ENCODE measurements at places on chromosomes 6 and 20.

DNA sequence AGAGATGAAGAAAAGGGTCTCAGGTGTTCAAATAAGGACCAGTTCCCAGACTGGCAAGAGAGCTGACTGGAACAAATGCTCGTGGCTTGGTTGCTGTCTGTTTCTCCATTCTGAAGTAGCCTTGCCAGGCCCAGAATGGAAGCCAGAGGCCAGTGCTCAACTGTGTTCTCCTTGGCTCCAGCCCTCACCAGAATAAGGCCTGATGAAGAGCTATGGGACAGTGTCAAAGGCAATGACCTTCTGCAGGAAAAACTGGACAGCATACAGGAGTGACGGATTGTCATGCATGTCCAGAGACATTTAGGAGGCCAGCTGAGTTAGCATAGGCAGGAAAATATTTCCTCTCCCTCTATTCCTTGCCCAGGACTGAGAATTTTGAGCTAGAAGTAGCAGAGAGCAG is 72.2 kb downstream of the HAO1 start:
- no peak for DNase-seq

GRCh38 chr6:87237804-87238203 is 82.4 kb downstream of the ZNF292 start:
- DNase-seq = peak; percentile 73

DNA sequence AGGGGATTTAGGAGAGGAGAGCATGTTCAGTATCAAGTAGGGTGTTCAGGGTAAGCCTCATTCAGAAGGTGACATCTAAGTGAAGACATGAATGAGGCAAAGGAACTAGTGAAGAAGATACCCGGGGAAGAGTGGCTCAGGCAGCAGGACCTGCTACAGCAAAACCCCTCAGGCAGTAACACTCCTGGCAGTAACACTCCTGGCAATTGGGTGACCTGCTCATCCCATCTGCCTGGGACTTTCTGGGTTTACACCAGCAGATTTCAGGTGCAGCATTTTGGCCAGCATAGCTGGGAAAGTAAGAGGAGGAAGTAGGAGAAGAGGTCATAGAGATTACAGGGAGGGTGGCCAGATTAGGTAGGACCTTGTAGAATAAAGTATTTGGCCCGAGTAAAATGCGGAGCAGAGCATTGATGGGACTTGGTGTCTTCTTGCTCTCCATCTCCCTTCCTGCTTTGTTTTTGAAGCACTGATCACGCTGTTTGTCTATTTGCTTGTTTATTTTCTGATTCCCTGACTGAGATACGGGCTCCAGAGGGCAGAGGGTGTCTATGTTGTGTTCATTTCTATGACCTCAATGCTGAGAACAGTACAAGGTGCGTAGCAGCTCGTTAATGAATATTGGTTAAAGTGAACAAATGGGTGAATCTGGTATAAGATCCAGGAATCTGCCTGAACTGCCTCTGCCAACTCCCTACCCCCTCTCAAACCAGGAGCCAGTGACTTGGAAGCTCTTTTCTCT is 88.3 kb downstream of the IYD start:
- no peak for DNase-seq

- DNase-seq = peak; percentile 65
Measured at GRCh38 chr20:44471481-44471882, 4.2 kb upstream of the TTPAL start.

- no peak for DNase-seq
Measured at GRCh38 chr20:50248104-50248641, 57.5 kb downstream of the CEBPB start.

DNA sequence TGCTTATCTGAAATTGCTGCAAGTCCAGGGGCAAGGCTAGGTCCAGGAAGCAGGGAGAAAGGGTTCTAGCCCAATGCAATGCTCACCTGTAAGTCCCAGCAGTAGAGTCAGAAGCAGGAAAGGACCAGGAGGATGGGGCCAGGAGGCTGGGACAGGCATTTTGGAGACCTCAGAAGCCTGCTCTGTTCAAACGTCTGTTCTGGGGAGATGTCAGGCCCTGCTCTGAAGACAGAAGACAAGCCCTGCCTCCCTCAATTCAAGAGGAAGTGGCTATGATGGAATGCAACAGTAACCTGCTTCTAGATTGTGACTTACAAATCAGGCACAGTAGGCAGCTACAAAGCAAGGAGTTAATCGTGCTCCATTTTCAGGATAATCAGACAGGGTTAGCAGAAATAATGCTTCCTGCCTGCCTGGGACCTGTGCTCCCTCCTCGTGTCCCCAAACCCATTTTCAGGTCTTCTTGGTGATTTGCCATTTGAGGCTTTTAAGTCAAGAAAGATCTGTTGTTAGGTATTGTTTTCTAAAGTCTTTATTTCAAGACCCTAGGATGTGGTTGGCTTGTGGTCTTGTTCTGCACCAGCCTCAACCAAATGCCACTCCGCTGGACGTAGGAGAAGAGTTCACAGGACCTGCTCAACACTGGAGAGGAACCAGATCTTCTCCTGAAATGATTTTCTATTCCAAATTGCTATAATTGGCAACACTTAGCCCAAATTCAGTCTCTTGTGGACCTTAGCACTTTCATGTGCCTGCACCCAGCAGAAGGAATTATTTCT is at the start of gene SIRPG:
TSS of gene SIRPG (minus strand) at position 224 of the 779 bp plus-strand sequence. CDS start at position 159, 65 bp downstream.
- no peak for DNase-seq

Data from SW480 (cell line).